MCF 10A (cell line): ENCODE measurements at places on chromosomes 12 and 14.

DNA sequence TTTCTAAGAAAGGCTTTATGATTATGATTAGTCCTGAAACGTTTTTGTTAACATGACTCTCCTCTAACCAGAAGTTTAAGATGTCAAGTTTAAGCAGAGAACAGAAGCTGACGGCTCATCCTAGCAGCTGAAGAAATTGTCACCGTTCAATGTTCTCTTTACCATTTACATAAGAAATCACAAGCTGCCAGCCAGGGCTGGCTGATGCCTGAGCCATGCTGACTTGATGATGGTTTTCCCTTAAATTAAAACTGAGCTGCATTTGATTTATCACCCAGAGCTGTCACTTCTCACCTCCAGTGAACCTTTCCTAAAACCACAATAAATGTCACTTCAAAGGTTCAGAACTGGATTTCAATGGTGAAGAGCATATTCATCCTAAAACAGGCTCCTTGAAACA is 153.6 kb downstream of the KTN1 start:
- no peak for DNase-seq

GRCh38 chr12:90084018-90084417 is 375.4 kb upstream of the ATP2B1 start:
- no peak for DNase-seq

GRCh38 chr14:74579447-74580274 is 32.4 kb downstream of the LTBP2 start:
- peak; percentile 89 for DNase-seq

DNA sequence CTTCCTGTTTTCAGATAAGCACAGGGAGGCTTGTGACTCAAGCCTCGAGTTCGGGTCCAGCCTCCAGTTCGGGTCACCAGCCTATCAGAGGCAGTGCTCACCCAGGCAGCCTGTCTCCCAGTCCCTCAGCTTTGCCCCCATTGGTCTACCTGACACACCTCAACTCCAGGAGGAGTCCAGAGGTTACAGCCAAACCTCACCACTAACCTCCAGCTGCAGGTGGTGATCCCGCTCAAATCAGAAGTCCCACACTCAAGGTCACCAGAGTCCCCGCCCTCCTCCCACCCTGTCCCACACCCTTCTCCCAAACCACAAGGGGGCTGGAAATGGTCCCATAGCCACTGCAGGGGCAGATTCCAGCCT is 42.1 kb downstream of the KDM2B start:
- DNase-seq = peak; percentile 27

GRCh38 chr12:51520576-51521325 is 70.3 kb upstream of the SCN8A start:
- no peak for DNase-seq

DNA sequence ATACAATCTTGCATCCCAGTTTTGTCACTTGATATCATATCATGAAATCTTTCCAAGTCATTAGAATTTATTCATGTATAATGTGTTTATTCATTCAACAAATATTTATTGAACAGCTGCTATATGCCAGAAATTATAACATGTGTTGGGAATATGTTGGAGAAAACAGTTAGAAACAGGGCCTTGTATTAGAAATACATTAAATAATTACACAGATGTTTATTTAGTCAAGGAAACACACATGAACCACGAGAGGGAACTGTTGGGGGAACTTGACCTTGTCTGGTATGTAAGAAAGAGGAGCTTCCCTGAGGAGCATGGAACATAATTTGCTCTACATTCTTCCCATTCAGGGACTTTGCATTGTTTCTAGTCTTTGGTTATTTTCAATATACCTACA is 191.7 kb upstream of the FRMD6 start:
- no peak for DNase-seq

GRCh38 chr12:81627336-81628189 is 131.6 kb downstream of the PPFIA2 start:
- DNase-seq = peak; percentile 61

DNA sequence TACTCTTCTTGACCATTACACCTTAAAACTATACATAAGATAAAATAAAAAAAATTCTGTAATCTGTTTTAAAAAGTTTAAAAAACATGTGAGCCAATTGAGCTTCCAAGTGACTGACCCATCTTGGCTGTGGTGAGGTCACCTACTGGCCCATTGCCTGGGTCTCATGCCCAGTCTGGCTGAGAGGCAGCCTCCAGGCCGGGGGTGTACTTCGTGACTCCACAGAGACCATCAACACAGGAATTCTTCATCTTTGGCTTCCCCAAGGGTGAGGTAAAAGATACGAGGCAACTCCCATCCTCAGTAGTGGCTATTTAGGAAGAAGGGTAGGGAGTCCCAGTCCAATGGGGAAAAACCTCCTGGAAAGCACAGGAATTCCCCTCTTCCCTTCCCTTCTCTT is 113.2 kb downstream of the APAF1 start:
- DNase-seq = no peak

DNA sequence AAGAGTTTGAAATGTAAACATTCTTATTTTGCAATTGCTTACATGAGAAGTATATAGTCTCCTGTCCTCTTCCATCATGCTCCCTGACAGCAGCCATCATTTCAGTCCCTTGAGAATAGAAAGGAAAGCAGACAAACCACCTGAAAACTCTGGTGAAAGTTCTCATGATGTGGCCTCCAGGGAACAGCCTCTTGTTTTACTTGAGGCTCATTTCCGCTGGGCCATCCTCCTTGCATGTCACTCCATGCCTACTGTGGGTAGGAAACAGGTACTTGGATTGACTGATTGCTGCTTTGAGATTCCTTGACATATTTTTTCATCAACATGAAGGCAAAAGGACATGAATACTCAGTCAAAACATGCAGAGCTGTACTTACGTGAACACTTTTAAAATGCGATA is 6.0 kb downstream of the SYT1 start:
- no peak for DNase-seq

- peak; percentile 89 for DNase-seq
Observed at GRCh38 chr14:102993523-102993922, 63.8 kb downstream of the CDC42BPB start.

- DNase-seq = no peak
Observed at GRCh38 chr14:46985529-46986380, 334.2 kb upstream of the RPL10L start.

GRCh38 chr12:93361151-93361919 is 16.4 kb upstream of the NUDT4 start:
- DNase-seq = no peak

GRCh38 chr12:122811777-122812176 is 23.5 kb upstream of the HIP1R start:
- DNase-seq = no peak

DNA sequence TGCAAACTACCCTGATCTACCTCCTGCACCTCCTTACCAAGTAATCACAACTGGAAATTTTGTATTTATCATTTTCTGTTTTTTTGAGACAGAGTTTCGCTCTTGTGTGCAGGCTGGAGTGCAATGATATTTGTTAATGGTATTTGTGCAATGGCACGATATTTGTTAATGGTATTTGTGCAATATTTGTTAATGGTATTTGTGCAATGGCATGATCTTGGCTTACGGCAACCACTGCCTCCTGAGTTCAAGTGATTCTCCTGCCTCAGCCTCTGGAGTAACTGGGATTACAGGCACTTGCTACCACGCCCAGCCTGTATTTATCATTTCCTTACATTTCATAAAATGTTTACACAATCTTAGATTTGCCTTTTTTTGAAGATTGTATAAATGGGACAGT is 5.7 kb upstream of the NECAP1 start:
- no peak for DNase-seq

DNA sequence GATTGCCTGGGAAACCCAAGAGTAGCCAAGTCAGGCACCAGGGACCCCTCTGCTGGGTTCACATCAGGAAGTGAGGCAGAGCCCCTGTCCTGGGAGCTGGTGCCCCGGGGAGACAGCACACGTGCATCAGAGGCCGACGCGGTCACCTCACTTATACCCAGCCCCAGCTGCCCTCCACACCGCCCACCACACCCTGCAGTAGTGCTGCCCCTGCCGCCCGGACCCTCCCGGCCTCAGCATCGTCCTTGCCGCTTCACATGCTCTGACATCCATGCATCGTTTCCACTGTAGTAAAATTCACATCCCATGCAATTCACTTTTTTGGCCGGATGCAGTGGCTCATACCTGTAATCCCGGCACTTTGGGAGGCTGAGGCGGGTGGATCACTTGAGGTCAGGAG is 14.0 kb downstream of the MMP17 start:
- DNase-seq = no peak

GRCh38 chr12:114131824-114132223 is 165.7 kb upstream of the RBM19 start:
- DNase-seq = no peak

- no peak for DNase-seq
Observed at GRCh38 chr14:26527095-26527494, 70.7 kb downstream of the NOVA1 start.

- no peak for DNase-seq
Observed at GRCh38 chr12:57640175-57641042, 7.4 kb upstream of the B4GALNT1 start.

DNA sequence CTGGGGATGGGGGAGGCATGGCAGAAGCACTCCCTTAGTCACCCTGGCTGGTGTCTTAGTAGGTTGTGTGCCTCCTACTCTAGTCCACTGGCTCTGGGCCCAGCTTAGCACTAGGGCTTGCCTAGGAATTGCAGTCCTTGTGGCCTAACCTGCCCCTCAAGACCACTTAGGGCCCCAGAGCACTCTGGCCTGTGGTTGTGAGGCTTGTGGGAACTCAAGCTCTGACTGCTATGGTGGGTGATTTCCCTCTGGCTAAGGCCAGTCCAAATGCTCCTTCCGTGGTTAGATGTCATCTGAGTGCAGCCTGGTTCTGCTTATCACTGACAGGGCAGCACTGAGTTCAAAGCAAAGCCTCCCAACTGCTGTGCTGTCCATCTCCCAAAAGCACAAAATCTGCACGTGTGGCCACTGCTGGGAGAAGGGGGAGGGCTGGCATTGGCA is 20.2 kb downstream of the FGD4 start:
- no peak for DNase-seq

- no peak for DNase-seq
Observed at GRCh38 chr12:92192360-92192759, 46.7 kb upstream of the BTG1 start.

- DNase-seq = no peak
Observed at GRCh38 chr12:132502149-132502881, 12.4 kb downstream of the FBRSL1 start.

GRCh38 chr12:92827836-92828431 is 101.2 kb downstream of the EEA1 start:
- peak; percentile 69 for DNase-seq

- no peak for DNase-seq
Observed at GRCh38 chr12:713281-713875, 39.0 kb upstream of the WNK1 start.

DNA sequence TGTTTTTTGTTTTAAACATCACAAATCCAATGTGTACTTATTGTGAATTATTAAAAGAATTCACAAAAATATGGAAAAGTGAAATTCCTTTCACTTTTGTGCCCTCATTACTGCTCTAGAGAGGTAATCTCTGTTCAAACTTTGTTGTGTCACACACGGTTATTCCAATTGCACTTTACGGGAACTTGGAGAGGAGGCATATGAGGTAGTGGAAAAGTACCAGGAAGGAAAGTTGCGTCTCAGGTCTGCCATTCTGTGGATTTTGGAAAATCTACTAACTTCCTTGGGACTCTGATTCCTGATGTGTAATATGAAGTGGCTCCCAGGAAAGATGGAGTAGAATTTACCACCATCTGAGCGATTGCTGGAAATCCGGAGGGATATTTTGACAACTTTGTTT is 90.9 kb upstream of the DCN start:
- no peak for DNase-seq

GRCh38 chr12:12210983-12211382 is 55.9 kb downstream of the LRP6 start:
- DNase-seq = no peak

DNA sequence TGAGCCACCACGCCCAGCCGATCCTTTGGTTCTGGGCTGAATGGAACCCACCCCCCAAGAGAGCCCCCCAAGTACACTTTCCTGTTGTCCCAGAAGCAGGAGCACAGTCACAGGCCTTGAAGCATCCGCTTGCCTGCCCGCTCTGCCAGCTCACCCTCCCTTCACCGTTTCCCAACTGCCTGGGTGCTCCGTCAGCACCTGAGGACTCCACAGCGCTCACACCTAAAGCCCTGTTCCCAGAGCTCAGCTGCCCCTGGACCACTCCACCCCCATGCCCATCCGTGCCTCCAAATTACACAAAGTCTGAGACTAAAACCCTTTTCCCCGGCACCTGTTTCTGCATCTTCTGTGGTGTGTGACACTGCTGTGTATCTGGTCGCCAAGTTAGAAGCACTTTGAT is 44.3 kb upstream of the TRAF3 start:
- no peak for DNase-seq

DNA sequence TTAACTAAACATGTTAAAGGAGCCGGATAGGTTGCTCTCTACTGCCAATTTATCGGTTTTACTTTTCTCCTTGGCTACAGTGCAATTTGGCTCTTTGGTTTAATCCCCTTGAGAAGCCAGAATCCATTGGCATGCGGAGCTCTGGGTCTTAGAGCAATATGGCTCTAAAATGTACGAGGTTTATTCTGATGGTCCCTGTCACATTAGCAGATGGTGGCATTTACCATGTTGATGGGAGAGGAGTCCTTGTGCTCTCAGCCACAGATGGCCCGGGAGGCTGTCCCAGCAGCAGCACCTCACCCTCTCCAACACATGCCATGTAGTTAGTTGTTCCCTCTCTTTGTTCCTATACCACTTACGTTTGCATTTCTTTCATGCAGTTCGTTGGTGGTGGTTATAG is 179.7 kb downstream of the RGS6 start:
- DNase-seq = no peak

DNA sequence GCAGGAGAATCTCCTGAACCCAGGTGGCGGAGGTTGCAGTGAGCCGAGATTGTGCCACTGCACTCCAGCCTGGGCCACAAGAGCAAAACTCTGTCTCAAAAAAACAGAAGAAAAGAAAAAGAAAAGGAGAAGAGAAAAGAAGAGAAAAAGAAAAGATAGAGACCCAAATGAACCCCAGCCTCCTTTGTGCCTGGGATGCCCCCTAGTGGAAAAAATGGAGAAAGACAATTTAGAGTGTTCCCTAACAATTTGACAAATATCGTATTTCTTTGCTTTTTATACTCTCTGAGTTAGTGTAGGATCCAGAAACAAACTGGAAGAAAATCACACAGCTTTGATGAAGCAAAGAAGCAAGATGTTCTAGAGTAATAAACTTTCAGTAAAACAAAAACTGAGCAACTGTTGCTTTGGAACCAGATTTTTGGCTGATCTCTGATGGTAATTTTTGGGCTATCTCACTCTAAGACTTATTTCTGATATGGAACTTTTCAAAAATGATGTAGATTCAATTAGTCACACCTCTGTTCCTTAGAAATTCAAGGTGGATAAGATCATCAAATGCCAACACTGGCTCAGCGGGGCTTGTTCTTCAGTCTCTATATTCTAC is 18.6 kb upstream of the PRKAB1 start:
- DNase-seq = peak; percentile 44

GRCh38 chr12:11246489-11246888 is 23.0 kb downstream of the PRB3 start:
- no peak for DNase-seq

GRCh38 chr12:51018956-51019355 is 7.2 kb downstream of the SLC11A2 start:
- no peak for DNase-seq
